HCT116 (cell line): ENCODE measurements at places on chromosomes 2 and 18. TPM values are rescaled to one million over a fixed set of nuclear protein-coding genes. Genes with fewer than 3 reads are reported as not detected.

GRCh38 chr18:56028514-56028913 is 440.5 kb upstream of the TCF4 start:
- no peak for DNase-seq

Gene TFPI
- 29.1 TPM for total RNA-seq

DNA sequence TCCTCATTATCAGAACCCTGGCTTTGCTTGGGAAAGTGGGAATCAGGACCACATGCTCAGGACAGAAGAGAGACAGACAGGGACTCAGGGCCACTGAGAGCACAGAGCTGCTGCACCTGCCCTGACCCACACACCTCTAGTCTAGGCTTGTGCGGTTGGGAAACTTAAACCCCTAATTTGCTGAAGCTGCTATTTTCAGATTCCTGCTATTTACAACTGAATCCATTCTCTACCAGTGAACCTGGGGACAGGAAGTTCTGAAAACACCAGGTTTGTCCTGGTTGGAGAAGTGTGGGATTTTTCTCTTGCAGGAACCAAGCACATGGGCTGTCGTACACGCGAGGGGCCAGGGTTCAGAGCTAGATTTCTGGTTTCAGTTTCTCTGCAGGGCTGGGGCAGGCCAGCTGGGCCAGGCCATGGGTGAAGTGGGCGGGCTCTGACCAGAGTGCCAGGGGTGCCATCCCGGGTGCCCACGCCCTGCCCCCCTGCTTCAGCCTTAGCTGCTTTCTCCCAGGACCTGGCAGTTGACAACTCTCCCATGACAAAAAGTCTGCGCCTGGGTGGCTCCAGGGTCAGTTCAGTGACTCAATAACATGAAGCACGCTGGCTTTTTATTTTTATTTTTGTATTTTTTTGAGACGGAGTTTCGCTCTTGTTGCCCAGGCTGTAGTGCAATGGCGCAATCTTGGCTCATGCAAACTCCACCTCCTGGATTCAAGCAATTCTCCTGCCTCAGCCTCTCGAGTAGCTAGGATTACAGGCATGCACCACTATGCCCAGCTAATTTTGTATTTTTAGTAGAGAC is 51.3 kb upstream of the SLC1A4 start:
- no peak for DNase-seq

DNA sequence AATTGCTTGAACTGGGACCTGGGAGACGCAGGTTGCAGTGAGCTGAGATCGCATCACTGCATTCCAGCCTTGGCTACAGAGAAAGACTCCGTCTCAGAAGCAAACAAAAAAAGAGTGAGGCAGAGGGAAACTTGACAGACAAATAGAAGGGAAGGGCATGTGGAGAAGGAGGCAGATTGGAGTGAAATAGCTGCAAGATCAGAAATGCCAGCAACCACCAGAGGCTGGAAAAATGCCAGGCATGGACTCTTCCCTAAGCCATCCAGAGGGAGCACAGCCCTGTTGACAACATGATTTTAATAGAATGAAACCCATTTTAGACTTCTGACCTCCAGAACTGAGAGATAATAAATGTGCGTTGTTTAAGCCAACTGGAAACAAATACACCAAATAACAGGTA is 447.2 kb upstream of the SPHKAP start:
- no peak for DNase-seq

- no peak for DNase-seq
These were observed 678.0 kb upstream of the RAB6C start for GRCh38 chr2:129301431-129301913.

DNA sequence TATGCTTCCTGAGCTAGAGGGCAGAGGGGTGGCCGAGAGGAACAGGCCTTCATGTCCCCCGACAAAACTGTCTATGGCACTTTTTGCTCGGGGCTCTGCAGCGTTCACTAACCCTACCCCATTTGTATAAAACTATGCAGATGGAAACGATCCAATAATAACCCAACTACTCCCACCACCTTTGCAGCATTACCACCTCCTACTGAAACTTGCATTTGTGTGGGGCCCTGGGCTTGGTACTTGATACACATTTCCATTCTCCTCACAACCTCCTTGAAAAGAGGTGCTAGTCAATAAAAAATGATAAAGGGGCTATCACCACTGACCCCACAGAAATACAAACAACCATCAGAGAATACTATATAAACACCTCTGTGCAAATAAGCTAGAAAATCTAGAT is 63.5 kb upstream of the FOSL2 start:
- DNase-seq: no peak

Gene GALNT5
- 3.9 TPM for total RNA-seq

- DNase-seq: no peak
These were observed 38.1 kb downstream of the RHOB start for GRCh38 chr2:20484810-20485611.

Gene TUBA4B
- not detected for total RNA-seq
